Stimulated activated CD8-positive, alpha-beta memory T cell treated with anti-CD3 and anti-CD28 coated beads, Interleukin-4, amount 100 ng/mL, for 1 hour (primary cell): ENCODE measurements at places on chromosomes 1 and 21.

GRCh38 chr1:59401581-59401980, 104.7 kb downstream of the FGGY start:
- no peak for DNase-seq

DNA sequence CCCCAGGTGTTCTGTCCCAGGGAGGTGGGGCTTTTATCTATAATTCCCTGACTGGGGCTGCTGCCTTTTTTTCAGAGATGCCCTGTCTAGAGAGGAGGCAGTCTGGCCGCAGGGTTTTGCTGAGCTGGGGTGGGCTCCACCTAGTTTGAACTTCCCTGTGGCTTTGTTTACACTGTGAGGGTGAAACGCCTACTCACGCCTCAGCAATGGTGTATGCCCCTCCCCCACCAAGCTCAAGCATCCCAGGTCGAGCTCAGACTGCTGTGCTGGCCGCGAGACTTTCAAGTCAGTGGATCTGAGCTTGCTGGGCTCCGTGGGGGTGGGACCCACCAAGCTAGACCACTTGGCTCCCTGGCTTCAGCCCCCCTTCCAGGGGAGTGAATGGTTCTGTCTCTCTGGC, 124.3 kb downstream of the CENPF start:
- DNase-seq, result no peak

DNA sequence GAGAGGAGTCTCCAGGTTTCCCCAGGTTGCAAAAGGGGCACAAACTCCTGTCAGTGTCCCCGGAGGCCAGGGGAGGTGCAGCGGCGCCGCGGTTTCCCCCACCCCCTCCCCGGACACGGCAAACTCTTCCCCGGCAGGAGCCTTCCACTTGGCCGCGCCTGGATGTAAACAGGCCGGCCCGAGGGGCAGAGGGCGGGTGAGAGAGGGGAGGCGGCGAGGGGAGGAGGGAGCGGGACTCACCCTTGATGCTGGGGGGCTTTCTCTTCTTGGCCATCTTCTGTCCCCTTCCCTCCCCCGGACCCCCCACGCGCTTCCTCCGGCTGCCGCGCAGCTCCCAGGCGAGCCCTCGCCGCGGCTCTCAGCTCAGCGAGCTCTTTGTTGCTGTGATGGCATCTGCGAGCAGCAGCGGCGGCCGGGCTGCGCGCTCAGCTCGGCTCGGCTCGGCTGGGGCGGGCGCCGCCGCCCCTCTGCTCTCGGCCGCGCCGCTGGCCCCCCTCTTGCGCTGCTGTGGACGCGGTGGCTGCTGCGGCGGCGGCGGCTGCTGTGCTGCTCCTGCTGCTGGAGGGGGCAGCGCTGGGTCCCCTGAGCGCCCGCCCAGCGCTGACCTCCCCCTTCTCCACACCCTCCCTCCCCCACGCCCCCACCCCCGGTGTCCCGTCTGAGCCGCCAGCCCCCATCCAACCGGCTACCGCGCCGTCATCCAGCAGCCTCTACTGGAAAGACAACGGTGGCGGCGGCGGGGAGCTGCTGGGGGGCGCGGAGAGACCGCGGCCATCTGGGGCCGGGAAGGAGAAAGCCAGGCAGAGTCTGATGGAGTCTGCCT, 4.9 kb upstream of the SLC44A5 start:
- no peak for DNase-seq

DNA sequence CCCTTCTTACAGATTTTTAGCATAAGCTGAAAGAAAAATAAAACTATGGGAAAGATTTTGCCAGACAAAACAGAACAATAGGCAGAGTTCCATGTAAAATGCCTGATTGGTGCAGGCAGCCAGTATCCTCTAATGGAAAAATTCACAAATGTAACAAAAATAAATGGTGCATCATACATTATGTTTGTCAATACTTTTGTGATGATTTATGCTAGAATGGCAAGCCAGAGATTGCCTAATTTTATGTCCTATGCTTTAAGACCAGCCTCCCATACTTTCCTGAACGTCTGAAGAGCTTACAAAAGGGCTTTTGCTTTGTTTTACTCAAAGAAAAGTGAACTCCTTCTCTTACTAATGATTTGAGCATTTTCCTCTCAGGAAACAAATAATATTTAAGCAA, 81.5 kb upstream of the KCNJ15 start:
- DNase-seq, result no peak

DNA sequence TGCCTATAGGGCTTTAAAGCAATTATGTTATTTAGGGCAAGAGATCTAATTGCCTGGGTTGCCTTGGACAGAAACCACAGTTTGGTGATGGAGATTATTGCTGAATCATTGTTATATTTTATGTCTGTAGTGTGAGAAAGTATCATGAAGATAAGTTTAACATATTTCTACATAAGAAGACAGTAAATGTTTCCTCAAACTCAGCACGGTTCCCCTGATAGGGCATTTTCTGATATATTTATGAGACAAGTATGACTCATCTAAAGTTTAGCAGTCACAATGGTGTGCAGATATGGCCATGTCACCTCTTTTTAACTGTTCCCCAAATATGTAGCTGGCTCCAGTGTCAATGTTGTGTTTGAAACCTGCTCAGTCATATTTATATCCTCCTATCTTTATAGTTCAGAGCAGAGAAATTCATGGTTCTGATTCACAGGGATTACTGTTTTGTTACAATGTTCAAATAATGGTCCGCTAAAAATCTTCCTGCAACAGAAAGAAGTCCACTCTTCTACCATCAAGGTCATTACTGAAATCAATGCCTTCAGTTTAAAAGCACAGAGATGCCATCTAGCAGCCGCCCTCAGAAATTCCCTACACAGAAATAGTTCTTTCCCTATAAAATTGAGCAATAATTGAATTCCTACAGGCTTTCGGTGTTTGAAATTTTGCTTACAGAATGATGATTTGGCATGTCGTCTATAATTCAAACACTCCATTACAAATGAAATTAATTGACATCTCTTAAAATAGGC, 3.7 kb downstream of the OLFM3 start:
- DNase-seq, result no peak
